ENCODE measurements at places on chromosomes 4 and X. TPM values are rescaled to one million over a fixed set of nuclear protein-coding genes. Genes with fewer than 3 reads are reported as not detected.

- DNase-seq, result no peak
Observed at GRCh38 chrX:129480889-129481288, 42.4 kb downstream of the SMARCA1 start.

AVPR2 gene
- not detected for total RNA-seq

GRCh38 chrX:13786048-13786447, 30.8 kb downstream of the GPM6B start:
- DNase-seq, result no peak

DNA sequence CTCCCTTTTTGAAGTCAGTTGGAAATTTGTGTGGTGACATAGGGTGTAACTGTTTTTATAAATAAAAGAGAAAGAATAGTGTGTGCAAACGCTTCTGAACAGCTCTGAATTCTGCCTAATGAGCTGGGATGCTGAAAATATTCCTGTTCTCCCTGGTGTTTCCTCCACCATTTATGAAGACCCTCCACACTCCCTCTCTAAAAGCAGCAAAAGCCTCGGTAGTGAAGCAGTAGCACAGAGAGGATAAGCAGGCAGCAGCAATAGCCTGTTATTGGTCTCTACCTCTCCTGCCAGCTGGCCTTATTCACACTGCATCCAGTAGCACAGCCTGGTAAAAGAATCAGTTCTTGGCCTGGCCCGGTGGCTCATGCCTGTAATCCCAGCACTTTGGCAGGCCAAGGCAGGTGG, 406.1 kb downstream of the IQCM start:
- DNase-seq, result peak; percentile 7

- DNase-seq, result peak; percentile 36
Observed at GRCh38 chrX:68822641-68823410, 6.0 kb upstream of the EFNB1 start.

DNA sequence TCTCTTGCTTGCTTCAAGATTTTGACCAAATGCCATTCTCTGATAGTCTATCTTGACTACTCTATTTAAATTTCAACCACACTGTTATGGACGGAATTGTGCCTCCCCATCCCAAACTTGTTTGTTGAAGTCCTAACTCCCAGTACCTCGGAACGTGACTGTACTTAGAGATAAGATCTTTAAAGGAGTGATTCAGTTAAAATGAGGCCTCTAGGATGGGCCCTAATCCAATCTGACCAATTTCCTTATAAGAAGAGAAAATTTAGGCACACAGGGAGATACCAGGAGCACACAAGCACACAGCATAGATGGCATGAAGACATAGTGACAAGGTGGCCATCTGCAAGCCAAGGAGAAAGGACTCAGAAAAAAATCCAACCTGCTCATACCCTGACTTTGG, 269.9 kb downstream of the KCNIP4 start:
- DNase-seq, result no peak

Data from HFFc6 (cell line).